ENCODE measurements at places on chromosomes 5 and 9. TPM values are rescaled to one million over a fixed set of nuclear protein-coding genes. Genes with fewer than 3 reads are reported as not detected.

DNA sequence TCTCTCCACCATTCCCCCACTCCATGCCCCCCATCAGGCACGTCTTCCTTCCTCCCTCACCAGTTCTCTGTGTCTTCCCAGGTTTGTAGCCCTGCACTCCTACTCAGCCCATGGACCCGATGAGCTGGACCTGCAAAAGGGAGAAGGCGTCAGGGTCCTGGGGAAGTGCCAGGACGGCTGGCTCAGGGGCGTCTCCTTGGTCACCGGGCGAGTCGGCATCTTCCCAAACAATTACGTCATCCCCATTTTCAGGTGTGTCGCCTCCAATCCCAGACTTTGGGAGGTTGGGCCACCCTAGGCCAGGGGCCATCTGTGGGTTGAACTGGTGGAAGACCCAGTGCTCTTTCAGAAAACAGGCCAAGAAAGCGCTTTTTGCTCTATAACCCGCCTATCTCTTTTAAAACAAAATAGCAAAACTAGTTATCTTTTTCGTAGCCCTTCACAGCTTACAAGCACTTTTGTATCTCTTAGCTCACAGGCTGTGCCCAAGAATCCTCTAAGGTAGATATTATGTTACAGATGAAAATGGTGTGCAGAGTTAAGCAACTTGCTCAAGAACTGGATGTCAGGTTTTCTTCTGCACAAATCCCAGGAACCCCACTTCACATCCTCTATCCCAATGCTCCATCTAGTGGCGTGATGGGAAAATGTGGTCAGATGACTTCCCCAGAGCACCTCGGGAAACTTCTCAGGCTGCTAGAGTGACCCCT lies 56.2 kb downstream of the PLAC8L1 start:
- peak; percentile 65 for ATAC-seq

DNA sequence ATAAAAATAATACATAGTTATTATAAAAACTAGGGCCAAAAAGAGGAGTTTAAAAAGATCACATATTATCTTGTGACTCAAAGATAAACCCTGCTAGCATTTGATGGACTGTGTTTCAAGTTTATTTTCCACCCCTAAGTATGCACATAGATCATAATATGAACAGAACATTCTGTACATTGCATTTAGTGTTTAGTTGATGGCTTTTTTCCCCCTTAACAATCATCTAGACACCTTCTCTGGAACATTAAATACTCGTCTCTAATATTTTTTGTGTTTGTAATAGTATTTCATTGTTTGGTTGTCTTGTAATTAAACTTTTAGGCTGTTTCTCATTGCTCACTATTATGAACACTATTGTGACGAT lies 10.5 kb downstream of the COL15A1 start:
- no peak for ATAC-seq

GRCh38 chr5:173970878-173971650 lies 17.9 kb upstream of the C5orf47 start:
- no peak for ATAC-seq

DNA sequence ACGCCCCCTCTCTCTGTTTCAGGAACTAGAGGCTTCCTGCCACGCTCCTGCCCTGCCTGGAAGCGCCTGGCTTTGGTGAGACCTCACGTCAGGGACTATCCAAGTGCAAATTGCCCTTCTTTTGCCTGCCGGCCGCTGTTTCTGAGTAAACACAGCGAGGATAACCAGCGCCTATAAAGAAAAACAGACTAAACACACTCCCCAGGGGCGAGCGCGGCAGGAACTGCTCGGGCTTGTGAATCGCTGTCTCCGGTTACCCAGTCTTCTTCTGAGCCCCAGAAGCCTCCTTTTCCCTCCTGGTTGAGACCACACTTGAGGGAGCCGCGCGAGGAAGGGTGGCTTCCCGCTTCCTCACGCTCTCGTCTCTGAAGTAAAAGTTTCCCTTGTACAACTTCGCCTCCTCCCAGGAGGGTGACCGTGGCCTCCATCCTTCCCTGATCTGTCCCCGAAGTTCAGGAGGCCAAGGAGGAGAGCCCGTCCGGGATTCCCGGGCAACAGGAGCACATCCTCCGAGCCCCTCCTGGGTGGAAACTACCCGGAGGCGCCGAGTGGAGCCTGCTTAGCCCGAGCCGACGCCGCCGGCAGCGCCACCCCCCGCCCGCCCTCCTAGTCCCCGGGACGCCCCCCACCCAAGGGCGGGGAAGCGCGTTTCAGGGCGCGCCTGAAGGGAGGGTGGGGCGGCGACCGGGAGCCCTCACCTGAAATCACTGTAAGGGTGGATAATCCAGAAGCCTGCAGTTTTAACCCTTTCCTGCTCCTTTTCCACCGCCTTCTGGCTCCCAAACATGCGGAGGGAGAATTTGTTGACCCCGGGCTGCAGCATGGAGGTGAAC lies 993 bp downstream of the HCN1 start:
- ATAC-seq, result no peak

DNA sequence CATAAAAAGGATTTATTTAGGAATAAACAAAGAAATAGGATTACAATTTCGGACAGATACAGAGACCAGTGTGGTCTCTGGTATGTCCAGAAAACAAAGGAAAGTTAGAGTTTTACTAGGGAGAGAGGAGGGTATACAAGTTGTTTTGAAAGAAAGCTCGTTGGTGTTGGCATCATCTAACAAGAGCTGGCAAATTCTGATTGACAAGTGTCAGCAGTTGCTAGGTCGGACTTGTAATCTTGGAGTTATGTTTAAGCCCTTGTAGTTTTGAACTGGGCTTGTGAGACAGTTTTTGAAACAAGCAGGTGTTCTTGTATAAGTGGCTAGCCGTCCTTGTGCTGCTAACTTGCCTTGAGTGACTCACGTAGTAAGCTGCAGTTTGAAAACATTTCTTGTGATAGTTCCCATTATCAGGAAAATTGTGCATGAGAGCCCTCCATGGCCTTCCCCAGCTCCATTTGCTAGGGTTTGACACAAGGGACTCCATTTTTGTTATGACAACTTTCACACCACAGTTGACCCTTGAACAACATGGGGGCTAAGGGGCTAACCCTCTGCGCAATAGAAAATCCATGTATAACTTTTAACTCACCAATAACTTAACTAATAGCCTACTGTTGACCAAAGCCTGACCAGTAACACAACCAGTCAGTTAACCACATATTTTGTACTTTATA lies 48.1 kb downstream of the ZNF622 start:
- no peak for ATAC-seq

The FCN2 gene
- not detected for total RNA-seq

- peak; percentile 96 for ATAC-seq
Measured at GRCh38 chr5:28516722-28517121, 1478.3 kb upstream of the CDH9 start.

- ATAC-seq, result no peak
Measured at GRCh38 chr5:141389153-141390042, 1.9 kb downstream of the PCDHGB4 start.

The BAG1 gene
- 31.5 TPM for total RNA-seq

- no peak for ATAC-seq
Measured at GRCh38 chr5:14301186-14301585, 158.0 kb downstream of the TRIO start.

- no peak for ATAC-seq
Measured at GRCh38 chr5:1687301-1687970, 112.2 kb downstream of the MRPL36 start.

The TMEM141 gene
- 49.2 TPM for total RNA-seq

The RALGPS1 gene
- 24.2 TPM for total RNA-seq

The APBA1 gene
- 25.5 TPM for total RNA-seq

DNA sequence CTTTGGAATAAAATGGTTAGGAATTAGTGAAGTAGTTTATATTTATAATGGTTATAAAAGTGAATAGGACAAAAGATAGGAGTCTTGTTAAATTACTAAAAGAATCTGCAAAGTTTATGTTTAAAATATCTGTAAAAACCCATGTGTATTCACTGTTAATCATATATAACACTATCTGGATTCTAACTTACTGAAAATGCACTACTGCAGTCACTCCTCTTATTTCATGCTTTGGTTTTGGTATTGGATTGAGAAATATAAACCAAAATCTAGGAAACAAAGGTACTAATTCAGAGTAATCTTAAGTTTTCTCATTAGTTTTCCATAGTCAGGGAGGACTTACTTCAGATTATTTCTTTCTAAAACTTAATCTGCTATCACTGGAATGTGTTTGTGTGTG lies 49.5 kb downstream of the ST8SIA4 start:
- no peak for ATAC-seq
